ENCODE measurements at places on chromosomes 7 and 10.

DNA sequence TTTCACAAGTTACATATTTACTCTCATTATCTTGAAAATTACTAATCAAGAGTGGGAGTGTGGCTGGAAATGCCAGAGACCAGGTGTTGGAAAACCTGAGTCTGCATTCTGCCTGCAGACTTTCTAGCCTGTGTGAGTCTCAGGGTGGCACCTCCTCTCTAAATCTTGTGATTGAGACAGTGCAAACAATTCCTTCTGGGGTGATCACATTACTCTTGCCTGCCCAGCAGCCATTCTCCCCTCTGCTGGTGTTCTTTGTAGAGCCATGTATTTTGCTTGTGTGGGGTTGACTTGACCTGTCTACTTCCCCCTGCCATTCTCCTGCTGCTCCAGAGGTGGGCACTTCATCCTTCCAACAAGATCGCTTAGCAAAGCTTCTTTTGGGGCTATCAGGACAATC lies 101.1 kb downstream of the RAPGEF5 start:
- no peak for DNase-seq

DNA sequence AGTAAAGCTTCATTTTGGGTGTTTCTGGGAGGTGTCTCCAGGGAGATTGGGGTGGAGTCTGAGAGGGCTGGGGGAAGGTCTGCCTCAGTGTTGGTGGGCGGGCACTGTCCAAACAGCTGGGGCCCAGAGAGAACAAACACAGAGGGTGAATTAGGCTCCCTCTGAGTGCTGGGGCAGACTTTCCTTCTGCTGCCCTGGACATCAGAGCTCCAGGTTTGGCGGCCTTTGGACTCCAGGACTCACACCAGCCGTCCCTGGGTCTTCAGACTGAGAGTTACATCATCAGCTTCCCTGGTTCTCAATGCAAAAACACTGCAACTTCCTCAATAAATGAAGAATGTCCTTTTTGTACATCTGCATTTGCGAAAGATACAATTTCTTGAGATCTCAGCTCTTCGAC lies 427.4 kb downstream of the PTPRN2 start:
- no peak for DNase-seq

GRCh38 chr10:58319599-58319998 lies 15.2 kb upstream of the UBE2D1 start:
- no peak for DNase-seq

GRCh38 chr7:55202150-55202913 lies 162.8 kb upstream of the LANCL2 start:
- DNase-seq = no peak

DNA sequence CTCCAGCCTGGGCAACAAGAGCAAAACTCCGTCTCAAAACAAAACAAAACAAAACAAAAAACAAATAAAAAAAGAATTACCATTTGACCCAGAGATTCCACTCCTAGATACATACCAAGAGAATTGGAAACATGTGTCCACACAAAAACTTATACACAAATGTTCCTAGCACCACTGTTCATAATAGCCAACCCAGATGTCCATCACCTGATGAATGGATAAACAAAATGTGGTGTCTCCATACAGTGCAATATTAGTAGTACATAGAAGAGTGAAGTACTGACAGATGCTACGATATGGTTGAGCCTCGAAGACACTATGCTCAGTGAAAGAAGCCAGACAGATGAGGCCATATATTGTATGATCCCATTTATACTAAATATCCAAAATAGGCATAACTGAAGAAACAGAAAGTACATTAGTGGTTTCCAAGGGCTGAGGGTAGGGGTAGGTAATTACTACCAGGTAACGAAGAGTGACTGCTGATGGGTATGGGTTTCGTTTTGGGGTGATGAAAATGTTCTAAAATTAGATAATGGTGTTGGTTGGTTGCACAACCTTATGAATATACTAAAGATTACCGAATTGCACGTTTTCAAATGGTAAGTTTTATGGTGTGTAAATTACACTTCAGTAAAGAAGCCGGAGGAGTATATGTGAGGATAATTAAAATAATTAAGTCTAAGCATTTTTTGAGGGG lies 20.0 kb downstream of the MYO1G start:
- DNase-seq = no peak

DNA sequence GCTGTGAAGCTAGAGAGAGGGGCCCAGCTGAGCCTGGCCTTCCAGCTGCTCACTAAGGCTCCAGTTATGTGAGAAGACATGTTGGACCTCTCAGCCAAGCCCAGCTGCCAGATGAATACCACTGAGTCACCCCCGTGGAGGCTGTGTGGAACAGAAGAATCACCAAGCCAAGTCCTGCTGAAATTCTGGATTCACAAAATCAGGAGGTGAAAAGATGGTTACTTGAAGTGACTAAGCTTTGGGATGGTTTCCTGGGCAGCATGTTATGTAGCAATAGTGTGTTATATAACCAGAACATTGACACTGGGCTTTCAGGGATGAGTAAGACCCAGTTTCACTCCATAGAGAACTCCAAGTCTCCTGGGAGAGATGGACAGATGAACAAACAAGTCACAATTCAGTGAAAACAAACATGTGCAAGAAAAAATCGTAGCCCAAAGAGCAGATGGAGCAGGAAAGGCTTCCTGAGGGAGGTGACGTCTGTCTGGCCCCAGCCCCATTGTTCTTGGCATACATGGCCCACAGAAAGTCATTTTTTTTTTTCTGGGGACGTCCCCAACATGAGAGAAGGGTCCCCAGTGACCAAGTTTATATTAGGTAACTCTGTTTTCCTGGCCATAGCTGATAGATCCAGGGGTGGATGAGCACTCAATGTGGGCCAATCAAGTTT lies 64.1 kb upstream of the PDZD8 start:
- DNase-seq = no peak

GRCh38 chr10:79409726-79410085 lies 35.7 kb downstream of the ZCCHC24 start:
- DNase-seq = no peak

GRCh38 chr10:64648915-64649314 lies 1127.7 kb downstream of the REEP3 start:
- no peak for DNase-seq

GRCh38 chr7:91180746-91181145 lies 83.5 kb upstream of the FZD1 start:
- no peak for DNase-seq

GRCh38 chr7:155878250-155878649 lies 66.0 kb upstream of the SHH start:
- DNase-seq = no peak

DNA sequence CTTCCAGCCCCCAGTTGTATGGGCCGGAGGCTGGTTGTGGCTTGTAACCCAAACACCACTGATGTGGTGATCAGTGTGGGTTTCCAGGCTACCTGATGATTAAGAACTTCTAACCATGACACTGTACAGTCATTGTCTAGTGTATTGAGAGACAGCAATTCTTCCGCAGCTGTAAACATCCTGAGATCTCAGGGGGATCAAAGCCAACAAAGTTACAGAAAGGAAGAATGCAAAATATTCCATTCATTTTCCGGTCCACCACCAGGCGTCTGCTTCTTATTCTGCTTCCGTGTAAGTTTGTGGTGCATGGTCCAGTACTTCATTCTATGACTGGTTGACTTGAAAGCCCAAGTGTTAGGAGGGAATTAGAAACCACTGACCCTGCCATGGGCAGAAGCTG lies 10.3 kb upstream of the GLI3 start:
- DNase-seq = no peak

DNA sequence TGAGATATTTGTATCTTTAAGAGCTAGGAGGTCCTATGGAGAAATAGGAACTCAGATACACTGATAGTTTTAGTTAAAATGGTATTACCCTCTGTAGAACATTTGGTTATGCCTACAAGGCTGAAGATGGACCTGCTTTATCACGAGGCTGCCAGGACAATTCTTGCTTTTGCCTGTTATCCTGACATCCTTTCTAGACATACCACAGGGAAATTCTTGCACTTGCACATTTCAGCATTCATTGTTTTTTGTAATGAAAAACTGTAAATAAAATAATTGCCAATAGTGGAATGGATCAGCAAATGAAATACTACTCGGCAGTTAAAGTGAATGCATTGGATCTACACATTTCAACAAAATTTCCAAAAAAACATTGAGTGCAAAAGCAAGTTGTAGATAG lies 9.7 kb downstream of the COL28A1 start:
- no peak for DNase-seq

DNA sequence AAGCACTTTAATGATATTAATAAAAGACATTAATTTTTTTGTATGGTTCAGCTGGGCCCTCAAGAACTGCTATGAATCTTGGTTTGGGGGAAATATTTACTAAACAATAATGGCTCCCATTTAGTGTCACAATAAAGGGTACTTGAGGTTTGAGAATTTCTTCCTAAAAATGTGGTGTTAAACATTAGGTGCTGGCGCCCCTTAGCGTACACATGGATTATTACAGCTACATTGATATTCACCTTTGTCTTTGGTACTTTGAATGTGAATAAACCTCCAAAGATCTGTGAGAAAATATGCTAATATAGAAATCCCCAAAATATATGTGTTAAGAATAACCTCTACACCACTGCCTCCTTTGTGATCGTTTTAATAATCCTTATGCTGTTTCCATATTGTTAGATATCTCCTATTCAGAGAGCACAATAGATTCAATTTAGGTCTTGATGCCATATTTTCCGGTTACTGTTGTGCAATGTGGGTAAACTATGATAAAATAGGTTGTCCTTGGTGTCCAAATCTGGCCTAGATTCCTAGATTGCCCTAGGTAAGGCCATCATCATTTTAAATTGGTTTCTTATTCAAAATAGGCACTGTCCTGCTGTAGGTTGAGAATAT lies 161.8 kb upstream of the CACNA2D1 start:
- DNase-seq = no peak

All from activated CD8-positive, alpha-beta memory T cell treated with anti-CD3 and anti-CD28 coated beads for 48 hours (primary cell).